ENCODE measurements at places on chromosomes 12 and 14.

GRCh38 chr14:50025776-50026175 lies 90.6 kb downstream of the VCPKMT start:
- no peak for DNase-seq

DNA sequence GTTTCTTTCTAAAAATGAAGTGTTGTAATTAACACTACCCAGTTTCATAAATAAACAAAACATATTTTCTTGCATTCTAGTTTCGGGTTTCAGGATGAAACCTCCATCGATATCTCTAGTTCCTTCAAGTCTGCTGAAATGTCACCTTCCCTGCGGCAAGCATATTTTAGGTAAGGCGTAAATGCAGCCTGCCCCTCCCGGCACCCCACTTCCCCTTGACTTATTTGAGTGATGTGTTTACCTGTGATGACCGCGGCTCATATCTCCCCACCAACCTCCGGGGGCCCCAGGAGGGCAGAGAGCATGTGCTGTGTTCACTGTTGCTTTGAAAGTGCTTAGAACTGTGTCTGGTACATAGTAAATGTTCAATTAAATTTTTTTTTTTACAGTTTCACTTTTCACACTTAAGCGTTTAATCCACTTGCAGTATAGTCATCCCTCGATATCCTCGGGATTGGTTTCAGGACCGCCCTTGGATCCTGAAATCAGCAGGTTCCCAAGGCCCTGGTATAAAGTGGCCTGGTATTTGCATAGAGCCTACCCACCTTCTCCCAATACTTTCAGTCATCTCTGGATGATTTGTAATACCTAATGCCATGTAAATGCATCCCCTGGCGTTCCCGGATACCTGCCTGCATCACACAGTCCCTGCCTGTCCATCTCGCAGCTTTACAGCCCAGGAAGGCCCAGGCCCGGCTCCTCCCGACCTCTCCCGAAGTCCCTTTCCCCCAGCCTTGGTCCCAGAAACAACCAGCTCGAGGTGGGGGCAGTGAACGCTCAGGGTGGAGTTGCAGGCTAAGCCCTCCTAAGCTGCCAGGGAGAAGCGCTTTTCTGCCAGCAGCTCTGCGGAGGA lies 40.2 kb upstream of the FBRSL1 start:
- no peak for DNase-seq

DNA sequence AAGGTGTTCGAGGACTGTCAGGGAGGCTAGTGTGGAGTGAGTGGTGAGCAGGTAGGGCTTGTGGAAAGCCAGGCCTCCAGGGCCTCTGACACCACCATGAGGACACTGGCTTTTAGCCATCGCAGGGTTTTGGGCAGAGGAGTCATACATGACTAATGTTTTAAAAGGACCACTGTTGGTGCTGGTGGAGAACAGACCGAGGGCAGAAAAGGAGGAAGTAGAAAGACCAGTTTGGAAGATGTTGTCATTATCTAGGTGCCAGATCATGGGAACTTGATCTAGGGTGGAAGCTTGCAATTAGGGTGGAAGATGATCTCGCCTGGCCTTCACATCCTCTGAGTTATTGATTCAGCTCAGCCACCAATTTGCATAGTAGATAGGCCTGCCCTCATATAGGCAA lies 144.2 kb downstream of the C12orf75 start:
- DNase-seq: no peak

- DNase-seq: no peak
These were observed 329.2 kb downstream of the ADAMTS20 start for GRCh38 chr12:43222796-43223195.

DNA sequence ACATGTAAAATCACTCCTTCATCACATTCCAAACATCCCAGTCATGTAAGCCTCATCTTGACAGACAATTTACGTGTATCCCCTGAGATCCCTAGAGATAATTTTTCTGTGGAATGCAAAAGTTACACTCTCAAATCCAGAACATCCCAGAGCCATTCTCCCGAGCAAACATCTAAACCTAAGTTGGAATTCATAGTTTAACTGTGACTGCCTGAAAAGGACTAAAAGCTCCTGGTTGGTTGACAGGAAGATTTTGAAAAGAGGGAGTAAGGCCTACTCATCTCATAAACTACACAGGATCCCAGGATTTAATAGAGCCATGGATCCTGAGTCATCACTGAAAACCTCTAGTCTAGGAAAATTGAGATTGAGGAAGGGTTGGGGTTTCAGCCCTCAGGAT lies 123.6 kb downstream of the SCN8A start:
- no peak for DNase-seq

DNA sequence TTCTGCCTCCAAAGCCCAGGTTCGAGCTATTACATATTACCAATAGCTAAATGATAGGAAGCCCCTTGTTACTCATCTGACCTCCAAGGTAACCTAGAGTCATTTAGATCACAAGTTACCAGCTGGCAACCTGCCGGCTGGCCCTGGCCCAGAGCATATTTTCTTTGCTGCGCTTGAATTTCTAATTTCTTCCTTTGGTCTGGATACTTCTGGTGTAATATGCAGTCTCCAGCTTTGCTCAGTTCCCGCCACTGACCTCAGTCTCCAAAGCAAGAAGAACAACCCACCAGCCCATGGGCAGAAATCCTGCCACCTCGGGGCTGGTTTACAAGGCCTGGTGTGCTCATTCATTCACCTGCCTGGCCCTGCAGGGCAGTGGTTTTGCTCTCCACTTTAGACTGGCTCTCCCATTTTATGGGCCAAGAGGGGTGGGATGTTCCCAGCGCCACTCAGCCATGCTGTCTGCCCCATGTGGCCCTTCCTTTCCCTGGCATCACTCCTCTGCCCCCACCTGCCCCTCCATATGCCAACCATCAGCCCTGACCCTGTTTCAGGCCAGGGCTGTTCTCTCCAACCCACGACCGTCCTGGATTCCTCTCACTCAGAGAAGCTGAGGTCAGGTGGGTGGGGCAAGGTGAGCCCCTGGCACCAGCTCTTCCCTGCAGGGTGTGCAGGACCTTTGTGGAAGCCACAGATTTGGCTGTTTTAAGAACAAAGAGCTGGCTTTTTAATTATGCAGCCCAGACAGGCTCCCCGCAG lies 76.0 kb downstream of the PRIMA1 start:
- DNase-seq: no peak

DNA sequence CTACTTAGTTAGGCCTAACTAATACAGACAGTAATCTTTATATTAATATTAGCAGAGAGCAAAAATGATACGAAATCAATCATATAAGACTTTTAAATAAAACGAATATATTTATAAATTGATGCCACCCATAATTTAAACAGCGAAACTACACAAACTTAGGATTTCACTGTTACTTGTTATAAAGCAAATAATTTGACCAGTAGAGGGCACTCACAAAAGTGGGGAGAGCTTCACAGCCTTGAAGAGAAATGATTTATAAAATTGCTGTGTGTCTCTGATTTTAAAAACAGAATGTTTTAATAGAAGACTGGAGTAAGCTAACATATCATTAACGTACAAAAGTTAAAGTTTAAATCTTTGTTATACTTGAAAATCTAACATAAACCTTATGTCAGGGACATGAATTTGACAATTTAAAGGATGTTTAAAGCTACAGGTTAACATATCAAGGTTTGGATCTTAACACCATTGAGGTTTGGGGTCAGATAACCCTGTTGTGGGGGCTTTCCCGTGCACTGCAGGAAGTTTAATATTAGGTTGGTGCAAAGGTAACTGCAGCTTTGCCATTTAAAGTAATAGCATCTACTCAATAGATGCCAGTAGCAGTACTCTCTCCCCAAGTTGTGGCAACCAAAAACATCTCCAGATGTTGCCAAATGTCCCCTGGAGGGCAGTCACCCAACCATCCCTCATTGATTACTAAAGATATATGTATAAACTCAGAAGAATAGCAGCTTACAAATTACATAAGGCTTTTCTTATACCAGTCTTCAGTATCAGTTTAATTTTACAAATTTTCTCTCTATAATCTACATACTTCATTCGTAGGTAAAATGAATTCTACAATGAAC lies 9.3 kb downstream of the KRAS start:
- peak; percentile 30 for DNase-seq

DNA sequence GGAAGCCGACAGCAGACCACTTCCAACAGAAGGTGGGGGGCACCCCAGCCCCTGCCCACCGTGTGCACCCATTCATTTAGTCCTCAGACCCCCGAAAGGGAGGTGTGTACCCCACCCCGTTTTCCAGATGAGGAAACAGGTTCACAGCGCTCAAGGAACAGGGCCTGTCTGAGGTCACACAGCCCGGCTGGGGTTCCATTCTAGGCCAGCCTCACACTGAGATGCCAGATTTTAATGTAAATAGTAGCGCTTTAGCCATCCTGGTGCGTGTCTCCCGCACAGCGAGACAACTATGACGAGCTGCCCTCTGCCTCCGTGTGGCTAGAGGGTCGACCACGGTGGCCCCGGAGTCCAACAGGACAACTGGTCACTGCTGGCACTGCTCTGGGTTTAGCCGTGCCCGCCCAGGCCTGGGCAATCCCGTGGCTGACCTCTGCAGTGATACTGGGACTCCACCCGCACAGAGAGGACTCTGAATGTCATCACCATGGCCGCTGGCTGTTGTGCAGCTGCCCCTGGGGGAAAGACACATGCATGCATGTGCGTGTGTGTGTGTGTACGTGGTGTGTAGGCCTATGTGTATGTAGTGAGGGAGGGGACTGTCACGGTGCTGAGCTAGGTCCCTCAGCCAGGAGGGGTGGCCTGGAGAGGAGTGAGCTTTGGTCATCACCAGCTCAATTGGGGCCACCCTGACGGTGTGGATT lies 31.6 kb downstream of the BEGAIN start:
- no peak for DNase-seq

DNA sequence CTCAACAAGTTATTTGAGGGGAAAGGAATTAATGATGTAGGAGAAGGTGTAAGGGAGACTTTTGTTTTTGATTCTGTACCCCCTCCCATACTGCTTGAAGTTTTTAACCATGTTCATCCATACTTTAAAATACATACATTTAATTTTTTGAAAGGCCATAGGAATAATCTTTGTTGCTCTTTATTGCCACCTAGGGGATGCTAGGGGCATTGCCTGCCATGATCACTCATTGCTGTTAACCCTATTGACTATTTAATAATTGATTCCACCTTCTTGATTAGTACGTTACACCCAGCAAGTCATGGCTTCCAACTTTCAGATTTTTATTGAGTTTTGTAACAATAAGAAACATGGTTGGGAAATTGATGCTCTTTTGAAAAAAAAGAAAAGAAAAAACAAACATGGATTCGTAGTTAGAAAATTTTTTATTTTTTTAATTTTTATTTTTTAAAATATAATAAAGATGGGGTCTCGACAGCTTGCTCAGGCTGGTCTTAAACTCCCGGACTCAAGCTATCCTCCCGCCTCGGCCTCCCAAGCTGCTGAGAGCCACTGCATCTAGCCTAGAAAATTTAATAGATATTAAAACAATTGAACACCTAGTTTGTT lies 8.5 kb upstream of the PRKAB1 start:
- DNase-seq: peak; percentile 49

- no peak for DNase-seq
These were observed 34.8 kb downstream of the KCNK13 start for GRCh38 chr14:90096566-90096965.

- DNase-seq: no peak
These were observed 945 bp upstream of the HIP1R start for GRCh38 chr12:122834104-122834920.

All from AML-193 (cell line).